Muscle of arm (tissue), 14 donors: ENCODE measurements at places on chromosomes 16 and 17.

- DNase-seq: no peak
Measured at GRCh38 chr16:23397464-23397863, 55.5 kb downstream of the COG7 start.

DNA sequence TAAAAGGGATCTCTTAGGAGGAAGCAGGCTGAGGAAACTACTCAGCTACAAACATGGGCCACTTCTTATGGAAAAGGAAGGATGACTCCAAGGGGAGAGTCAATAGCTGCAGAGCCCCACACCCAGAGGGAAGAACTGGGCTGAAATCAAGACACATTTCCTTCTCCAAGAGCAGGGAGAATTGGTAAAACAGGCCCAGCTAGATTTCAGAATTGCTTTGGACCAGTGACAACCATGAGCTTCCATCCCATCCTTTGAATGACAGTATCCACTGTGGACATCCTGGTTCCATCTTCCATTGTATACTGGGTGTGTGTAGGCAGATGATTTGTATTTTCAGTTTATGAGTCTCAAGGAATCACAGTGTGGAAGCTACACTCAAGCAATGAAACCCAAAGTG is 267.5 kb downstream of the IRF8 start:
- DNase-seq: no peak

GRCh38 chr17:68134046-68134637 is 98.6 kb downstream of the KPNA2 start:
- no peak for DNase-seq

- DNase-seq: no peak
Measured at GRCh38 chr17:14779241-14779640, 478.4 kb downstream of the HS3ST3B1 start.

GRCh38 chr17:69547947-69548346 is 133.4 kb downstream of the MAP2K6 start:
- no peak for DNase-seq

GRCh38 chr17:7477392-7478275 is 1.8 kb downstream of the ZBTB4 start:
- DNase-seq: no peak

GRCh38 chr17:14539801-14540200 is 238.9 kb downstream of the HS3ST3B1 start:
- DNase-seq: no peak

GRCh38 chr17:47697906-47698711 is 4.1 kb downstream of the TBKBP1 start:
- no peak for DNase-seq

DNA sequence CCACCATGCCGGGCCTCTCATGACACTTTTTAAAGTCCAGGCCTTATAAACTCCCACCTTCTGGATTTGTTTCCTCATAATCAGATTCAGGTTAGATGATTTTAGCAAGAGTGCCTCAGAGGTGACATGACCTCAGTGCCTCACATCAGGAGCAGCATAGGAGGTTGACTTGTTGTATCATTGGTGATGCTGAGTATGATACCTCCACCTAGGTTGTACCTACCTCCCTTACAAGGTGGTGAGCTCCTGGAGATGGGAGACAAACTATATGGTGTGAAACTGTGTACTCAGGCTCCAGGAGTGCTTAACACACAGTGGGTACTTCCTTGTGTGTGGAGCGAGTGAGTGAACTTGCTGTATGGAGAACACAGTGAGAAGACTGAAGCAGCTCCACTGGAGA is 18.6 kb downstream of the NDUFAB1 start:
- DNase-seq: no peak

DNA sequence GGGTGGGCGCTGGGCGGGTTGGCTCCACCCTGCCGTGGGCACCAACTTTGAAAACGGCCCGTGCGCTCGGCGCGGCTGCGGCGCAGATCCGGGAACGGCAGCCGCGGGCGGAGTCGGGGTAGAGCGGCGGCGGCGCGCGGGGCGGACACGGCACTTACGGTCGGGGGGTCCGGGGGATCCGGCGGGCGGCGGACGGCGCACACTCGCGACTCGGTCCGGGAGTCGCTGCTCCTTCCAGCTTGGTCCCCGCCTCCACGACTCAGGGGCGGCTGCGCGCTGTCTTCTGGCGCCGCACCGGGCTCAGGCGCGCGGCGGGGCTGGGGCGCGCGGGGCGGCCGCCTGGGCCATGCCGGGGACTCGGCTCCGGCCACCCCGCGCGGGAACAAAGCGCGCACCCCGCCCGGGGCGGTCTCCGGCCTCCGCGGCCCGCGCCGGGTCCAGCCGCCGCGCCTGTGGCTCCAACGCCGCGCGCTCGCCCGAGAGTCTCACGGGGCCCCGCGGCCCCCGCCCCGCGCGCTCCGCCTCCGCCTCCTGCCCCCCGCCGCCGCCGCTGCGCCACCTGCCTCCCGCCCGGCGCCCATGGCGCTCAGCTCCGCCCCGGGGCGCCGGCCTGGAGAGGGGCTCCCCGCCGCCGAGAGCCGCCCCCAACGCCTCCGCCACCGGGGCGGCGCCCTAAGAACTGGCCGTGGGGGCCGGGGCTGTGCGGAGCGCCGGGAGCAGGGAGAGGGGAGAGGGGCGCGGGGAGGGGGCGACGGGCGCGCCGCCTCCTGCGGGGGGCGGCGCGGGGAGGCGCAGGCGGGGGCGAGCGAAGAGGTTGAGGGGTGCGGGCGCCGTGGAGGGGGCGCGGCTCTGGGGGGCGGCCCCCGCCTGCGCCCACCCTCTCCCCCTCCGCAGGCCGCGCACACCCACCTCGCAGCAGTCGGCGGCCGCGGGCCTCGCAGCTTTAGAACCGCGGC is 35.9 kb downstream of the CBFA2T3 start:
- DNase-seq: no peak

DNA sequence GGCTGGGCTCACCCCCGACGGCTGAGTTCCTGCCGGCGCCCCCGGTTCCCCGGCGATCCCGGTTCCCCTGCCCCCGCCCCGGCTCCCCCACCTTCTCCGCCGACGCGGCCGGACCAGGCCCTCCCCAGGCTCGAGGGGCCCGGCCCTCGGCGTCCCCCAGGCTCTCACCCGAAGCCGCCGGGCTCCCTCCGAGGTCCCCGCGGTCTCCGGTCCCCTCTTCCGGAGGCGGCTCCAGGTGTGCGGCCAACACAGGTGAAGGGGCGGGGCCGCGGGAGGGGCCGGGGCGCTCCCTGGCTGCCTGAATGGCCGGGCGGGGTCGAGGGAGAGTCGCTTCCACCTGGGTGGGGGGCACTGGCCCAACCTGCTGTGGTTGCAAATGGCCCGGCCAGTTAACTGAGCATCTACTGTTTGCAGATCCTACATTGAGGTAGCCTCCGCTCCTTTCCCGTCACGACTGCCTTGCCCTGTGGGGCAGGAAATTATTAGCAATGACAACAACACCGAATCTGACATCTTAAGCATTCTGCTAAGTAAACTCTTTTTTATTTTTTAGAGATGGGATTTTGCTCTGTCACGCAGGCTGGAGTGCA is at the start of gene BICDL2:
TSS of gene BICDL2 (minus strand) at position 219 of the 590 bp plus-strand sequence. CDS start 1,448 bp downstream, outside the sequence.
- DNase-seq: no peak
